Stimulated activated CD4-positive, alpha-beta T cell treated with anti-CD3 and anti-CD28 coated beads, Interleukin-2, amount 100 ng/mL, for 4 hours (primary cell): ENCODE measurements at places on chromosomes 2 and 18.

GRCh38 chr2:170396799-170397459 is 219.0 kb downstream of the MYO3B start:
- DNase-seq: no peak

- DNase-seq: no peak
Measured at GRCh38 chr2:104051766-104052165, 802.1 kb upstream of the POU3F3 start.

DNA sequence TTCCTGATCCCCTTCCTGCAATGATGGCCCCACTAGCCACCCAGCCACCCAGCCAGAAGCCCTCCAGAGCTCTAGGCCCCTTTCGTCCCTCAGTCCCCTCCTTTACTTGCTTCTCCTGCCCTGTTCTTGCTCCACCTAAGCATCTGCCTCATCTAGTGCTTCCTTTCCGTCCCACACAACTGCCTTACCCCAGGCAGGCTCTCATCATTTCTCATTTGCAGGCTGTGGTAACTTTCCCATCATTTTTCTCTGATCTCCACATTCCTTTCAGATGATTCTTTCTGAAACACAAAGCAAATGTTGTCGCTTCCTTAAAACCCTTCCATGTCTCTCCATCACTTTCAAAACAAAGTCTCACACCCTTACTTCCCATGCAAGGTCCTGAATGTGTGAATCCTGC is 459.8 kb downstream of the METTL4 start:
- no peak for DNase-seq

DNA sequence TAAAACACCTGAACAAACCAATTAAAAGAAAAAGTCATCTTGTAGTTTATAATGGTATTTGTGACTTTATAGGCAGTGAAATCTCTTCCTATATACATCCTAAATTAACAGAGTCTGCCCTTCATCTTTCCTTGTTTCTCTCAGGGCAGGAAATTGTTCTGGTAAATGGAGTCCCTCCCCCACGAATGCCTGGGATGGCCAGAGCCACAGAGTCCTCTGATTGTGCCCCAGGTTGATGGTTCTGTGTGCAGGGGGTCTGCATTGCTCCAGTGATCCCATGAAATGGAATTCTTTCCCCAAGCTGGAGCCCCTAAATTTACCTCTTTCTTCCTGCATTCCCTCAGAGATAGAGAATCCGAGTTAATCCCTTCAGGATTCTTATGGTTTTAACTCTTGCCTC is 155.5 kb downstream of the MTX2 start:
- no peak for DNase-seq

GRCh38 chr18:56377231-56377630 is 261.2 kb downstream of the TXNL1 start:
- no peak for DNase-seq

DNA sequence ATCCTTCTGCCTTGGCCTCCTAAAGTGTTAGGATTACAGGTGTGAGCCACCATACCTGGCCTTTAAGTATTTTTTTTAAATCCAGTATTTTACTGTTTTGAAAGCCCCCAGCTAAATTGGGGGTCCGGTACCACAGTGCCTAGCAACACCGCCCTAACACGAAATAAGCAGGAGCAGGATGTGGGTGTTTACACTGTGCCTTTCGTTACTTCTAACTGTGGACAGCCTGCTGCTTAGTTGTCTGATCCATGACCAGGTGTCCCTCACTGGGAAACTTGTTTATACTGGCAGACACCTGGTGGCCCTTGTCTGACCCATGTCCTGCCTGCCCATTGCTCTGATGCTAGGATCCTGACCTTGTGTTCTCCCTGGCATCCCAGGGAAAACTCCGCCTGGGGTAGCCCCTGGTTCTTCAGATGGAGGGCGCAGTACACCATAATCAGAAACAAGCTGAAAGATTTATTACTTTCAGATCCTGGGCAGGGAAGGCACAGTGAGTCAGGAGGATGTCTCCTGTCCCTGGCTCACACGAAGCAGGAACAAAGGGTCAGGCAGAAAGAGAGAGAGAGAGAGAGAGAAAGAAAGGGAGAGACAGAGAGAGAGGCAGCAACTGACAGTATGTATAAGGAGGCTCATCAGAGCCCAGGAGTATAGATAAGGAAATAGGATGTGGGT is 55.7 kb downstream of the NCAPH start:
- no peak for DNase-seq

GRCh38 chr2:200336980-200337615 is 30.6 kb downstream of the SPATS2L start:
- no peak for DNase-seq

GRCh38 chr2:217634871-217635270 is 367.9 kb downstream of the TNS1 start:
- DNase-seq: no peak

DNA sequence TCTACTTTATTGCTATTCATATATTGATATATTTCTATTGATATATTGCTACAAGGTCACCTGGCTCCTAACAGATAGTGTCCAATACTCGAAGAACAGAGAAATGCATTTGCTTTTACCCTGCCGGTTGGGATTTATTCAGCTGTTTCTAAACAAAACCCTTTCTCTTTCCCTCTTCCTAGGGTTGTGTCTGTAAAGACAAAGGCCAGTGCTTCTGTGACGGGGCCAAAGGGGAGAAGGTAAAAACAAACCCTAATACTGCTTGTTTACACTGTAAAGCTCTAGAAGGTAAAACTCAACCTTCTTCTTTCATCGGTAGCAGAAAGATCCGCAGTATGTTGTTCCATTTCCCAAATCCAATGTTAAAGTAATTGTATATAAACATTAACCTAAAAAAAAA is 73.4 kb downstream of the COL4A3 start:
- DNase-seq: no peak

GRCh38 chr2:99261242-99261641 is 5.8 kb upstream of the LYG2 start:
- DNase-seq: no peak
